ENCODE measurements at places on chromosomes 1 and 21.

GRCh38 chr1:162951553-162952315 lies 90.8 kb upstream of the CCDC190 start:
- no peak for DNase-seq

- no peak for DNase-seq
Observed at GRCh38 chr1:57307392-57308170, 116.3 kb downstream of the DAB1 start.

GRCh38 chr1:234322097-234322496 lies 51.2 kb upstream of the COA6 start:
- DNase-seq: no peak

DNA sequence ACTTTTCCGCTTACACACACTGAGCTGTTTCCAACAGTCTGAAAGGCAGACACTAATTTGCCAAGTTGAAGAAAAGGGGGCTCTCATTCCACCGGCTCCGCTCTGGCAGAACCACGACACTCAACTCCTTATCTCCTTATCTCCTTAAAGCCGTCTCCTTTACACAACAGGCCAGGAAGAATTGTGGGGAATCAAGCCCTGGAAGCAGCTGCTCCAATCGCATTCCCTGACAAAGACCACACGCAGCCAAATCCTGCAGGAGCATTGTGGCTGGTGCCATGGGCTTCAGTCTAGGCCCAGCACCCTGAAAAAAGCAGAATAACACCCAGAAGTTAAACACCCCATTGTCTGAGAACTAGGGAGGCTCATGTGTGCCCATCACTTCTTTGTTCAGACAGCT lies 24.1 kb downstream of the SUSD4 start:
- no peak for DNase-seq

GRCh38 chr1:210800756-210801155 lies 333.2 kb downstream of the KCNH1 start:
- DNase-seq: no peak

GRCh38 chr1:242030071-242030470 lies 31.2 kb upstream of the MAP1LC3C start:
- DNase-seq: no peak

DNA sequence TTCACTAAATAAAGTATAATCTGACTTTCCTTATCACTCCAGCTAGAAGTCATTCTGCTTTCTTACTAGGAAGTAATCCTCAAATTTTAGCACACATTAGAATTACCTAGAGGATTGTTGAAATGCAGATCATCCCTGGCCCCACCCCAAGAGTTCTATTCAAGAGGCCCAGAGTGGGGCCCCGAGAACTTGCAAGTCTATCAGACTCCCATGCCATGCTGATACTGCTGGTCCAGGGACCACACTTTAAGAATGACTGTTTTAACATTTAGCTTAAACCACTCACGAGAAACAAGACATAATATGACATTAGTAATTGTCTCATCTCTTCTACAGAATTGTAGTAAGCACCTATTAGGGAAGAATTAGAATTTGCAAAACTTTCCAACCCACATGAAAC lies 7.7 kb upstream of the SYNJ1 start:
- no peak for DNase-seq

- DNase-seq: no peak
Observed at GRCh38 chr1:10638559-10639005, 157.9 kb downstream of the CASZ1 start.

- DNase-seq: no peak
Observed at GRCh38 chr1:220281159-220281574, 8.9 kb upstream of the RAB3GAP2 start.

DNA sequence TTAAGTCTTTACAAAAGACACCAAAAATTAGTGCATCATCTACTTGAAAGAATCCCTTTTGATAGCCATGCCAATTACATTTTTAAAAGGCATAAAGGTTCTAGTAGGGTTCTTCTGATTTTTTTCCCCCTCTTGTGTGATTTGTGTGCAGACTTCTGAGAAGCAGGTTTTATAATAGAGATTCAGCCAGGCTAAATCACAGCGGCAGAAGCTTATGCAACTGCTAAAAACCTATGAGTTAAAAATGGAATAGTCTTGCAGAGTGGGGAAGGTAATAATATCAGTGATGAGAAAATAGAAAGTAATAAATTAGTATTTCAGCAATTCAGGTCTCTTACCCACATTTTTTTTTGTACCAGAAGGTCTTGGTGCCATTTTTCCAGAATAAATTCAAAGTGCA lies 17.7 kb downstream of the STUM start:
- DNase-seq: no peak

GRCh38 chr1:183824291-183824690 lies 19.4 kb downstream of the RGL1 start:
- DNase-seq: no peak

- DNase-seq: no peak
Observed at GRCh38 chr1:1666526-1666925, 7.7 kb upstream of the CDK11B start.

GRCh38 chr1:192311281-192311680 lies 5.5 kb upstream of the RGS21 start:
- no peak for DNase-seq

- DNase-seq: no peak
Observed at GRCh38 chr1:52358851-52359497, 7.0 kb downstream of the CC2D1B start.

- no peak for DNase-seq
Observed at GRCh38 chr21:25963181-25963580, 207.4 kb downstream of the APP start.

DNA sequence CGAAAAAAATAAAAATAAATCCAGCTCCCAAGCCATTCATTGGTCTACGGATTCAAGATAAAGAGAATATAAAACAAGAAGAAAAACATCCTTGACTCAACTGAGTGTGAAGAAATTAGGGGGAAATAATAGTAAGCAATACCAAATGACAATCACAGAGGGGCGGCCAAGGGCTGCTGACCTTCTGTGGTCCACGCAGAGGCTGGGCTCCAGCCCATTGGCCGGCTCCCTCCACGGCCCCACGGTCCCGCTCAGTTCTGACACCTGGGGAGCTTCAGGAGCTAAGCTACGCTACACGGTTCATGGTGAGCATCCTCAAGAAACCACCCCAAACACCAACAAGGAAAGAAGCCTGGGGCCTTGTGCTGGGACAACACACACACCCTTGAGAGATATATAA lies 400 bp upstream of the KRTAP10-12 start:
- no peak for DNase-seq

DNA sequence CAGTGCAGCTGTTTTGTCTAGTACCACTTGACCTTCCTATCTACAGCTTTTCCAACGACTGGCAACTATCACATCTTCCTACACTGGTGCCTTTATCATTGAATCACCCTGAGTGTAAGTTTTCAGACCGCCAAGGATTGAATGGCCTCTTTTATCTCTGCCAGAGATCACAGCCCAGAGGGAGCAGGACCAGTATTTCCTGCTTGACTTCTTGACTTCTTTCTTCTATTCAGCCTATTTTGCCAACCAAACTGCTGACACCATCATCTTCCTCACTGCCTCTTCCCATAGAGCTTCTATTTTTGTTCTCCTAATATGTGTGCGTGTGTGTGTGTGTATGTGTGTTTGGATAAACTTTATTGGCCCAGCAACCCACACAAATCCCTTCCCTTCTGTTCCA lies 53.8 kb downstream of the SERBP1 start:
- no peak for DNase-seq

DNA sequence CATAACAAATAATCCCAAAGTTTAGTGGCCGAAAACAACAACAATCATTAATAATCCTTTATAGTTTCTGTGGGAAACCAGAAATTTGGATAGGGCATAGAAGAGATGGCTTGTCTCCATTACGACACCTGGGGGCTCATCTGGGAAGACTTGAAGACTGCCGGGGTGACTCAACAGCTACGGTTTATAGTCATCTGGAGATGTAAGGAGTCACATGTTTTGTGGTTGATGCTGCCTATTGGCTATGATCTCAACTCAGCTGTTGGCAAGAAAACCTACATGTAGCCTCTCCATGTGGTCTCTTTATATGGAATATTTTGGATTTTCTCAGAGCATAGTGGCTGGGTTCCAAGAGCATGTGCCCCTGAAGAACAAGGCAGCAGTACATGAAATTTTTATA lies 29.3 kb upstream of the TSPAN2 start:
- no peak for DNase-seq

- peak; percentile 37 for DNase-seq
Observed at GRCh38 chr1:43367026-43367903, 546 bp downstream of the ELOVL1 start.

- no peak for DNase-seq
Observed at GRCh38 chr1:220189750-220190347, 82.4 kb downstream of the RAB3GAP2 start.

- DNase-seq: no peak
Observed at GRCh38 chr1:203456577-203456976, 19.0 kb upstream of the PRELP start.

DNA sequence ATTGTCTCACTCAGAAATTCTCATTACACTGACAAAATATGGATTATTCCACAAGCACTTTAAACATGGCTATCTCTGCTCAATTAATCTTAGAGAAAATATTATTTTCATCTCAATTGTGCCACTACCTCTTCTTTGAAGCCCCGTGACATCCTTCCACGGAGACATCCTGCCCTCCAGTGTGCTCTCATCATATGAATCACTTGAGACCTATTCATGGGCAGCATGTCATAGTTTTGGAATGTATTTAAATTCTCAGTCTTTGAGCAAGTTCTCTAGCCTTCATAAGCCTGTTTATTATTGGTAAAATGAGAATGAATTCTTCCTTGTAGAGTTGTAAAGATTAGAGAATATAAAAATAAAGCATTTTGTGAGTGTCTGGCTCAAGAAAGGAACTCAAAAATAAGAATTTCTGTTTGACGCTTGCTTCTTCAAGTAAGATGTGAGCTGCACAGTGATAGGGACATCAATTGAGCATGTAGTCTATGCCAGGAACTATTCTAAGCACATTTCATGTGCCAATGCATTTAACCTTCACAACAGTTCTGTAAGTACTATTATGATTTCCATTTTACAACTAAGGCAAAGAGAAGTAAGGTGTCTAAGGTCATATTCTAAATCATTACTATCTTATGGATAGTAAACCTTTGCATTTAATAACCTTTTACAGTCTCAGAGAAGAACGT lies 557.4 kb upstream of the ZRANB2 start:
- DNase-seq: no peak

DNA sequence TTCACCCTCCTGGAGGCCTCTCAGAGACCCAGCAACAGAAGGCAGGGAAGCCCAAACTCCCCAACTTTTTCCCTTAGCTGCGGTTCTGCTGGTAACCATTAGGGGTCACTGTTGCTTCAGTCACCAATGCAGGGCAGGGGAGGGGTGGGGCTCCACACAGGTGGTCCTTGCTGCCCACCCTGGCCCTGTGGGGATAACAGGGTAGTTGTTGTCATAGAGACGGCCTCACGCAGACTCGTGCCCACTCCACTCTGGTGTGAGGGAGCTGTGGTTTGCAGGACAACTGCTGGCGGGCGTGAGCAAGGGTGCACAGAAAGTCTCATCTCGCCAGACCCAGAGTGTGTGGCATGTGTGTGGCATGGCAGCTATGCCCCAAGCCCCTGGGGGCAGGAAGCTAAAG lies 19.9 kb downstream of the INSRR start:
- DNase-seq: no peak

GRCh38 chr1:179016706-179017382 lies 8.8 kb upstream of the FAM20B start:
- no peak for DNase-seq

- no peak for DNase-seq
Observed at GRCh38 chr1:182955596-182956588, 2.9 kb upstream of the SHCBP1L start.

Measured in stimulated activated CD8-positive, alpha-beta memory T cell treated with anti-CD3 and anti-CD28 coated beads, Interleukin-2, amount 100 ng/mL, for 48 hours (primary cell).